CD4-positive, alpha-beta T cell treated with Interleukin-12 subunit alpha and Interleukin-12 subunit beta, for 1 hour (primary cell): ENCODE measurements at places on chromosomes 2 and 18.

DNA sequence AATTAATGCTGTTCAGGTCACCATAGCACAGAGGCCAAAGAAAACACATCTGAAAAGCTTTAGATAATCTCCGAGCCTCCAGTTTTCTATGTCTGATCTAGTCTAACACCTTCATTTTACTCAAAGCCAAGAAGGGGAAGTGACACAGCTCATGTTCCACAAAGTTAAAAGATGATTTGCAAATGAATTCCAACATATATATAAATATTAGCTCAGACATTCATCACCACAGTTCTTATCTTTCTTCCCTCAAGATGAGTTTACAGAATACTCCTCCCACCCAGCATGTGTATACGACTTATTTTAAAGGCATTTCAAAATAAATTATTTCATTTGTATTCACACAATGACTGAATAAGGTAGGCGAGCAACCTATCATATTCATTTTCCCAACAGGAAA, 82.4 kb downstream of the AAK1 start:
- no peak for DNase-seq

GRCh38 chr2:231204581-231204980, 6.2 kb downstream of the ARMC9 start:
- DNase-seq = no peak

DNA sequence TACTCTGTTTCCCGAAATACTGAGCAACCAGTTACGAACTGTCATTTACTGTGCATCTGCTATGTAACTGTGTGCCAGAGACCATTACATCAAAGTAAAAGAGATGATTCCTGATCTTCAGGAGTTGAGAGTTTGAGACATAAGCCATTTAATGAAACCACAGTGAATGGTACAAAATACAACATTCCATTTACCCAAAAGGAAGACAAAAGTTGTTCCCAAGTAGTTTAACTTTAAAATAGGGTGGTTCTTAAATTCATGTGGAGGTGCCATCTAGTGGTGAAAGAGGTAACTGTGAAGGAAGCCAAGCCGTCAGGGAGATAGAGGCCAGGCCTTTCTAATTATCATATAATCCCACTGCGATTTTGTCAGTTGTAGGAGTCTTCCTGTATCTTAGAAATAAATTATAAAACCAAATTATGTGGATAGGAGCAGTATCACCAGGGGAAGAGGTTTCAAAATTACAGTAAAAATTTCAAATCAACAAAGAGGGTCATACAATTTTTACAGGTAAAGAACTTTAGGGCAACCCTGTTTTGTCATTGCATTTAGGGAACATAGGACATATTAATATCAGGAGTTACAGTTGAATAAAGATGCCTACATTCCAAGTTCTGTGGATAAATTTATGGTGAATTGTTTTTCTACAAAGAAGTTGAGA, 67.7 kb downstream of the EPAS1 start:
- peak; percentile 65 for DNase-seq

DNA sequence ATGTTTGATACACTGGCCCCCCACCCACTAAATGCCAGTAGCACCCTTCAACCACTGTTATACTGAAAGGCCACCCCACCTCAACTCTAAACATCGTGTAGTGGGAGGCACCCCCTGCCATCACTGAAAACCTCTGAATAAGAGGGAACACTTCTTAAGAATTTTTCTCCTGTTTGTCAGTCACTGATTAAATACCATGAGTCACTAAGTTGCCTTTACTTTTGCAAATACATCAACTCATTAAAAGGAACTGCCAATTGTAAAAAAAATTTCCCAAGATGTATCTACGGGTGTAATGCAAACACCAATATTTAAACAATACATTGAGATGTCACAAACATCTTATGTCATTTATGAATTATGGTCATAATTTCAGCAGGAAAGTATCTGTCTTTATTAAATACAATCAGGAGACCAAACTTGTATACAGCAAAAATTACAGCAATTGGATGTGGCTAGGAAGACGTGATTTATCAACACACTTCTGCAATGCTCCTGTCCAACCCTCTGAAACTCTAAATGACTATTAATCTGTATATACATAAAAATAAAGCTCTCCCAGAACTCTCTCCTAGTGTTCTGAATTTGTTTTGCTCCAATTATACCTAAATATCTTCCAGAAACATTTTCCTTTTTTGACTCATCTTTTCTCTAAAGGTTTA, 144.1 kb upstream of the STK17B start:
- no peak for DNase-seq

GRCh38 chr2:137969418-137969765, 5.1 kb downstream of the HNMT start:
- no peak for DNase-seq

DNA sequence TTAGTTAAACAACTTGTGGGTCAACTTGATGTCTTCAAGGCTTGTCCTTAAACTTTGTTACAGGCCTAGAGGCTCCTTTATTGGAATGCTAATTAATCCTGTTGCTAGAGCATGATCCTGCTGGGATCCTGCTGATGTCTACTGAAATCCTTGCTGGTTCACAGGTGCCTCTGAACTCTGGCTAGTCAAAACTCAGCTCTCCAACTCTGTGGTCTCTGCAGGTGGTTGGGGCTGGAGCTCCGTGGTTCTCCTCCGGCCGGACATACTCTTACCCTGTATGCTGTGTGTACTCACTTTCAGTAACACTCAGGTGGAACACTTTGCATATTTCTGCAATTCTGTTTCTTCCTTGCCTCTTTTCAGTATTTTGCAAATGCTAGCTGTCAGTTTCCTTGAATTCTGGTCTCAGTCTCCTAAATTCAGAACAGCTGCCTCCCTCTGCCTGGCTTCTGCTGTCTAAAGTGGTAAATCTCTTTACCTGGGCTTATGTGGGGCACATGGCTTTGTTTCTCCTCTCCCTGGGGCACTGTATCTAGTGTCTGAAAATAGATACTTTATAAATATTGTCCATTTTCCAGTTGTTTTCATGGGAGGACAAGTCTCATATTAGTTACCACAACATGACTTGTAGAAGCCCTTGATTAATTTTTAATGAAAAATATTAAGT, 113.0 kb downstream of the ATP9B start:
- DNase-seq = no peak

- DNase-seq = no peak
Measured at GRCh38 chr2:133408671-133409070, 159.6 kb downstream of the NCKAP5 start.

- DNase-seq = peak; percentile 19
Measured at GRCh38 chr2:8076448-8077342, 605.2 kb upstream of the ID2 start.

- peak; percentile 17 for DNase-seq
Measured at GRCh38 chr2:54634564-54635511, 88.6 kb upstream of the EML6 start.

DNA sequence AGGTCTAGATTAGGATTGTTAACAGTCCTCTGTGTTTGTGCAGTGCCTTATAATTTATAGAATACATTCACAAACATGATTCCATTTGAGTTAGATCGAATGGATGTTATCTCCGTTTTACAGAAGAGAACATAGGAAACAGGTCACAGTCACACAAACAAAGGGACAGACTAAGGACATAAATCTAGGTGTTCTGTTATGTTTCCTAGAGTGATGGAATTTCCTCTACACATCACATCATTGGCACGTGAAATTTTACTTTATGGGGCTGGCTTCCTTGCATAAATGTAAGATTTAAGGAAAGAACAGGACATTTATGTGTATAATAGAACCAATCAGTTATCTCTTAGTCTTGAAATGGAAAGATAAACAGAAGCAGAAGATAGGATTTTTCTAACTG, 6.4 kb downstream of the TRIM54 start:
- no peak for DNase-seq

- DNase-seq = no peak
Measured at GRCh38 chr2:127220768-127221527, 849 bp upstream of the CYP27C1 start.

DNA sequence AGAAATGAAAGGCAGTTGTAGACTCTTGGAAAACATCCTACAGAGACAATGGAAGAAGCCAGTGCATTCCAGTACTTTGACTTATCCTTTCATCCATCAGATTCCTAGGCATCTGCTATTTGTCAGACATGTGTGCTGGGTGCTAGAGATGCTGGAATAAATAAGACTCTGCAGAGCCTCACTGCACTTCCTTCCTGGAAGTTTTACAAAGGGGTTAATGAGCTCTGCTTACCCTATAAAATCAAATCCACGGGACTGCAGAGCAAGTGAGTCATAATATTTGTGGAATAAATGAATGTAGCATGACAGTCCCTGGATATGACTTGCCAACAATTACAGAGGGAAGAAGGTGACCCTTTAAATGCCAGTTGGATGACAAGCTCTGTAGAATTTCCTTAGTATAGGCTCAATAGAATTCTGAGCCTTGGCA, 52.7 kb upstream of the NPAS2 start:
- no peak for DNase-seq

GRCh38 chr2:204625135-204625534, 79.9 kb downstream of the PARD3B start:
- DNase-seq = no peak

GRCh38 chr2:12441750-12442475, 274.8 kb upstream of the TRIB2 start:
- peak; percentile 13 for DNase-seq

GRCh38 chr2:234446404-234447076, 50.3 kb downstream of the ARL4C start:
- DNase-seq = peak; percentile 88

DNA sequence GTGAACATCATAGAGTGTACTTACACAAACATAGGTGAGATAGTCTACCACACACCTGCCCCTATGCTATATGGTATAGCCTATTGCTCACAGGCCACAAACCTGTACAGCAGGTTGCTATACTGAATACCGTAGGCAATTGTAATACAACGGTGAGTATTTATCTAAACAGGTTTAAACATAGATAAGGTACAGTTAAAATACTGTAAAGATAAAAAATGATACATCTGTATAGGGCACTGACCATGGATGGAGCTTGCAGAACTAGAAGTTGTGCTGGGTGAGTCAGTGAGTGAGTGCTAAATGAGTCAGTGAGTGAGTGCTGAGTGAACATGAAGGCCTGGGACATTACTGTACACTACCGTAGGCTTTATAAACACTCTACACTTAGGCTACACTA, 267.0 kb upstream of the HS6ST1 start:
- DNase-seq = no peak

GRCh38 chr2:31086590-31086989, 51.6 kb downstream of the GALNT14 start:
- no peak for DNase-seq

DNA sequence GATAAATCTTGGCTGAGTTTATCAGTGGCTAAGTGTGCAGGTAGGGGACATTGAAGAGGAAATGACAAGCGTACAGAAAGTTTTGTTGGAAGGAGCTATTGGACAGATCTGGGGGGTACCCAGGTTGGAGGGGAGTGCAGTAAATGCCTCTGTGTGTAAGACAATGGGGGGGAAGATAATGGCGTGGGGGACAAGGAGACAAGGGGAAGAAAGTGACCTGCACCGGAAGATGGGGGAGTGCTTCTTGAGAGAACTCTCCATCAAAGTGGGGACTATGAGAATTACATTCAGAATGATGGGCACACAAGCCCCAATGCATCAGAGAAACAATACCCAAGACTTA, 190.0 kb downstream of the ALPK2 start:
- peak; percentile 4 for DNase-seq

DNA sequence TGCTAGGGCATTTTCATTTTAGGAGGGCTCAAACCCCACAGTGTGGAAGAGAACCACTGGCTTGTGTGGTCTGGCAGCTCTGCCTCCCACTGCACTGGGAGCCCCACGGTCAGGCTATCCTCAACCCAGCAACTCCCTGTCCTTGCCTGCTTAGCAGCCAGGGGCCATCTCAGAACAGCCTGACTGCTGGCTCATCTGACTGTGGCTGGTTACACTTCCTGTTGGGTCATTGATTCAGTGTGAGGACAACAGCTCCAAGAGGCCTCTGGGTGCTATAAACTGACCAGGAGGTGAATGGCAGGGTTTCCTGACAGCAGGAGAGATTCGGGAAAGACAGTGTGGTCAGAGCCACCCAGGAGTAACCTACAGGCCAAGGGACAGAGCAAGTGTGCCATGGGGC, 40.1 kb downstream of the AMER3 start:
- no peak for DNase-seq

- peak; percentile 51 for DNase-seq
Measured at GRCh38 chr2:198127627-198128026, 323.2 kb downstream of the PLCL1 start.

DNA sequence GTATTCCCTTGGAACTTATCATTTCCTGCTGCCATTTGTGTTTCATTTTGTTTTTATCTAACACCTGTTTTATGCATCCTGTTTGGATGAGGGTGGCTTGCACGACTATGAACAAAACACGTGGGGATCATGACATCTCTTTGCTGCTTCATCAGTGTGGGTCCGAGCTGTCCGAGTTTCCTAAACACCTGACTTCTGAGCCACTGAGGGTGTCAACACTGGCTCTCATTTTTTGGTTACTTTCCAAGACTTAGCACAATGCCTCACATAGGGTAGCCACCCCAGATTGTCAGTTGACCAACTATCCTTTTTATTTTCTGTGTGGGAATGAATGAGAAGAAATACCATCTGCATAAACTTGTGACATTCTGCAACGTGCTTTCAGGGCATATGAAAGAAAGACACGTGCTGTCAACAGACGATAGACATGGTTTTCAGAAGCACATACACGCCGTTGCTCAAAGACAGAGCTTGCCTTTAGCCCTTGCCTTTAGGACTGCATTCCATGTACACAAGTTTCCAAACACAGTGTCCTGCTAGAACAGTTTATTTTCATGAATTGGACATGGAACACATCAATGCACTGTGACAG, 166.7 kb downstream of the MYT1L start:
- no peak for DNase-seq

DNA sequence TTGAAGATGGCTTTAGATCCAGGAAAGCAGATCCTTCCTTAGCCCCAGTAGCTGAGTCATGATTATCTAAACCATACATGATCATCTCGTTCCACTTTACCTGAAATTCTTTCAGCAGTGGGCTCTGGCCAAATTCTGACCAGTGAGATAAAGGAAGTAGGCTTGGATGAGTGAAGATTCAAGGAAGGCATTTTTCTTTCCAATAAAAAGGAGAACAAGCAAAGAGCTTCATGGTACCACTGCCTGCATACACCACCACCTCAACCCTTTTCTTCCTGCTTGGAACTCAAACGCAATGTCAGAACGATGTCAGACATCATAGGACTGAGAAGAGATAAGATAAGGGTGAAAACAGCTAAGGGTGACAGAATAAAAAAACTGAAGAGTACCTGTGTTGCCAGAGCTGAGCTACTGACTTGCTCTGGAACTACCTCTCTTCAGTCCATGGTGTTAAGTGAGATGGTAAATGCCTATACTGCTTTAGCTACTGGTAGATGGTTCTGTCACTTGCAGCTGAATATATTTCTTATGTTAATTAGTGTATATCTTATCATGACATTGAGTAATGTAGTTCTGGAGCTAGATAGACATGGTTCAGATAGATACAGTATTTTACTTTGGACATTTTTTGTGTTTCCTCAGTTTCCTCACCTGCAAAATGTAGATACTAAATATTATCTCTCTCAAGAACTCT, 58.7 kb upstream of the ACVR1 start:
- DNase-seq = no peak
